ENCODE measurements at places on chromosomes 7 and 10.

- DNase-seq: peak; percentile 83
These were observed at the start of gene SRI for GRCh38 chr7:88219781-88220747. TSS of gene SRI (minus strand) at chr7:88220038. CDS start at chr7:88220026, 12 bp downstream.

GRCh38 chr7:139560678-139561077, 37.2 kb downstream of the CLEC2L start:
- no peak for DNase-seq

- DNase-seq: no peak
These were observed 18.5 kb upstream of the LMOD2 start for GRCh38 chr7:123637203-123637602.

DNA sequence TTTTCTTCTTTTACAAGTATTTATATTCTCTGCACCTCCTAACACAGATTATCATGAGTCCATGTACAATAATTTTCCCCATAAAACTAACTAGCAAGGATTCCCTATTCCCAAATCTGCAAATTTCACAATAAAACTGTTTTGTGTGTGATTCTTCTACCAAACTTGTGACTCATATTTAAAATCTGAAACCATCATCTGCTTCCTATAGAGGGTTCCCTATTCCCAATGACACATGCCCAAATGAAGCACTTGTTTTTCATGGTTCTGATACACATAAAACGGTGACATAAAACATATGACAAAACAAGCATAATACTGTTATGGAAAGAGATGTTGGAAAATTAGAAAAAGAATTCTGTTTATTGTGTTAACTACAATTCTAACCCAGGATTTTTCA, 657.6 kb downstream of the PARD3 start:
- peak; percentile 65 for DNase-seq

- no peak for DNase-seq
These were observed 229.2 kb downstream of the TCERG1L start for GRCh38 chr10:131082201-131082850.

DNA sequence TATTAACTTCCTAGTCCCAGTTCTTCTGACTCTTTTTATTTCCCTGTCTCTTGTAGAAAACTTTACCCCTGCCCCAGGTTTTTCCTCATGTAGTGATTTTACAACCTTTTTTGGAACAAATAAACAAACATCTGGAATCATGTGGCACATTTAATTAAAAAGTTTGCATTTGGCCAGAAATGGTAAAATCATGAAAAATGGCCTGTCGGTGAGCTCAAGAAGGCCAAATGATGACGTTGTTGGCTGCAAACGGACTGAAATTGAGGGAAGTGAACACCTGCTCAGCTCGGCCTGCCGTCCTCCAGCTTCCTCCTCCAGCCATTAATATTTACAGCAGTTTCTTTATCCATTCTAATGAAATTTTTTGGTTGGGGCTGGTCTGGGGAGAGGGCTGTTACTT, 902.8 kb downstream of the LRMDA start:
- no peak for DNase-seq

- no peak for DNase-seq
These were observed 980.8 kb upstream of the LRRTM3 start for GRCh38 chr10:65945061-65945460.

Measured in AG10803 (cell line).